Activated CD8-positive, alpha-beta T cell treated with anti-CD3 and anti-CD28 coated beads, Interleukin-2, amount 10 ng/mL, durations not matched to agents 7 days and 5 days (primary cell): ENCODE measurements at places on chromosomes 2 and 18. TPM values are rescaled to one million over a fixed set of nuclear protein-coding genes. Genes with fewer than 3 reads are reported as not detected.

Gene DSG4
- not detected for total RNA-seq

Gene HAT1
- 77.3 TPM for total RNA-seq

Gene NETO1
- total RNA-seq: not detected

Gene ARHGAP15
- 158 TPM for total RNA-seq

Gene MLPH
- total RNA-seq: not detected

Gene AGAP1
- 0.82 TPM for total RNA-seq

Gene CGREF1
- total RNA-seq: 0.94 TPM

Gene TEX44
- total RNA-seq: not detected

Gene SERPINB5
- not detected for total RNA-seq

Gene UGP2
- total RNA-seq: 164 TPM

Gene CNGA3
- not detected for total RNA-seq

Gene SPATA3
- 0.29 TPM for total RNA-seq

Gene SH3BP4
- not detected for total RNA-seq

Gene SMC6
- 37.2 TPM for total RNA-seq

Gene HNMT
- not detected for total RNA-seq

Gene HOXD9
- total RNA-seq: not detected

Gene PPP1R1C
- not detected for total RNA-seq

Gene DAPL1
- not detected for total RNA-seq

Gene CAPN13
- not detected for total RNA-seq

Gene STRN
- total RNA-seq: 38.1 TPM

Gene GPR45
- not detected for total RNA-seq

Gene TMBIM1
- total RNA-seq: 52.9 TPM

Gene ZDBF2
- total RNA-seq: 3.2 TPM

Gene IL18RAP
- 25.2 TPM for total RNA-seq

Gene TAF1B
- total RNA-seq: 35.6 TPM

Gene COX7A2L
- total RNA-seq: 109 TPM

Gene ALK
- total RNA-seq: not detected

Gene TLX2
- total RNA-seq: 0.34 TPM

Gene ABCA12
- not detected for total RNA-seq

Gene MEP1B
- not detected for total RNA-seq

Gene DPP10
- total RNA-seq: not detected

Gene CYBRD1
- 1.2 TPM for total RNA-seq

Gene NTSR2
- not detected for total RNA-seq

Gene LINC00305
- total RNA-seq: not detected

Gene MC4R
- total RNA-seq: not detected

Gene SLC5A7
- total RNA-seq: not detected

Gene CRYGB
- not detected for total RNA-seq

Gene SEC11C
- 52.5 TPM for total RNA-seq

Gene ARHGAP28
- total RNA-seq: not detected

Gene FTCDNL1
- total RNA-seq: 1.9 TPM

Gene TFPI
- total RNA-seq: not detected

Gene CYRIA
- 0.78 TPM for total RNA-seq

Gene PRSS56
- not detected for total RNA-seq

Gene IGFBP2
- total RNA-seq: 75.5 TPM

Gene DSC2
- total RNA-seq: not detected

Gene RESP18
- total RNA-seq: not detected

Gene RTP5
- total RNA-seq: not detected

Gene CDKL4
- 1.1 TPM for total RNA-seq

Gene ZC3H6
- total RNA-seq: 8.4 TPM

Gene ATP6V1C2
- total RNA-seq: not detected

Gene IL18R1
- total RNA-seq: 53.1 TPM

Gene PIAS2
- 25.7 TPM for total RNA-seq

Gene PDE1A
- total RNA-seq: not detected

Gene CDK15
- not detected for total RNA-seq

Gene POMC
- 3.4 TPM for total RNA-seq

Gene EGR4
- total RNA-seq: not detected
